HCT116 (cell line): ENCODE measurements at places on chromosomes 16 and 17.

GRCh38 chr17:34895383-34895782 lies 65.9 kb downstream of the CCT6B start:
- DNase-seq = no peak

- no peak for DNase-seq
Measured at GRCh38 chr17:58377661-58378060, 25.7 kb upstream of the SUPT4H1 start.

GRCh38 chr17:3002538-3003295 lies 60.7 kb downstream of the OR1D5 start:
- DNase-seq = no peak

DNA sequence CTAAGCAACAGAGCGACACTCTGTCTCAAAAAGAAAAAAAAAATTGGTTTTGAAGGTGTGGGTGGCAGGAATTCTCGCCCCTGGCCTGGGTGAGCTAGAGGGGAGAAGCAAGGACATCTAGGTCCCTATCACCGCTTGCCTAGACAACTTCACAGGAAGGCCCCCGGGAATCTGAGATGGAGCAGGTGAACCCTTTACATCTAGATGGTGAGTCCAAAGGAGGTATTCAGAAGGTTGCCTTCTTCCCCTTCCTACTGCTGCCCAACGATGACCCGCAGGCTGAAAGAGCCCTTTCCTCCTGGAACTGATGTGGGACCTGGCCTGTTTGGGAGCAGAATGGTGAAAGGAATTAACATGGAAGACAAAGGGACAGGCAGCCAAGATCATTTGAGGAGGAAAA lies 1.3 kb upstream of the CRYBA1 start:
- DNase-seq = no peak

GRCh38 chr16:47624563-47624962 lies 163.4 kb downstream of the PHKB start:
- no peak for DNase-seq
